T-helper 17 cell (primary cell): ENCODE measurements at places on chromosomes 13 and 19. TPM values are rescaled to one million over a fixed set of nuclear protein-coding genes. Genes with fewer than 3 reads are reported as not detected.

The PROZ gene
- not detected for total RNA-seq

DNA sequence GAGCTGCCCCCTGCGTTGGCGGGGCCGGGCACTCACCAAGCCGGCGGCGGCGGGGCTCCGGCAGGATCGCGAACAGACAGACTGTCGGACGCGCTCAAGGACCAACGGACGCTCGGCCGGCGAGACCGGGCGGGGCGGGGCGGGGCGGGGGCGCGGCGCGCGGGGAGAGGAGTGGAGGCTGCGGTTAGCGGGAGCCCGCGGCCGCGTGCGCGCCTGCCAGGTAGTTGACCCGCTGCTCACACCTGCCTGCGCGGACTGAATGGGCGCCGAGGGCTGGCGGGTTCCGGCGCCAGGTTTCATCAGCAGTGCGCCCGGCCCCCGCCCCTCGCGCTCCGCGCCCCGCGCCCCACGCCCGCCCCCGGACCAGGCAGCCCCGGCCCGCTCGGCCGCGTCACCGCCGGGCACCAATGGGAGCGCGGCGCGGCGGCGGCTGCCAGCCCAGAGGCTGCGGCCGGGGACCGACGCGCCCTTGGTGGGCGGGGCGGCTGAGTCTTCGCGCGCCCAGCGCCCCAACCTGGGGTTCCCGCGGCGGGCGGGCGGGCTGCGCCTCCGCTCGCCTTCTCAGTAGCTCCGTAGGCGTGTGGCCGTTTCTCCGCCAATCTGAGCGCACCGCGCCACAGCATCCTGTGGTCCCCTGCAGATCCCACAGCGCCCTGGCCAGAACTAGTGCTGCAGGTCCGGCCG lies at the start of gene SLC7A1:
SLC7A1 (minus strand) TSS at position 309 of the 684 bp plus-strand sequence. CDS start 59,500 bp downstream, outside the sequence.
- peak; percentile 87 for DNase-seq
- H3K36me3 ChIP-seq: peaks cover 1% of the 10 kb centered on the region
- H3K4me1 ChIP-seq: peaks cover 34% of the 10 kb centered on the region
- peaks cover 15% of the 10 kb centered on the region for H3K27me3 ChIP-seq
- peak within 1 kb of the TSS; percentile 92 for H3K4me3 ChIP-seq
- H3K27ac ChIP-seq: peak within 1 kb of the TSS; percentile 90

DNA sequence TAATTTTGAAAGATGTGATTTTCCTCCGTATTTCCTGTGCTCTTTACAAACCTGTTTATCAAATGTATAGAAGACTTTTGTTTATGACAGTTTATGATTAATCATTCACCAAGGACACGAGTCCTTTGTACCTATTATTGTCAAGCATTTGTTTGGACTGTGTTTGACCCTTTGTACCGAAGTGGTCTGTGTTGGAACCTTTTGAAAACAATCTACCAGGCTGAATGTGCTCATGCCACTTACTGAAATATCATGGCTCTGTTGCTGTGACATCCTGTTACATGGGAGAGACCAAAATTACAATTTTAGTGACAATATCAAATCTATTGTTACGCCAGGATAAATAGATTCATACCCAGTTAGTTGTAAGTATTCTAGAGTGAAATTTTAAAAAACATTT lies 193.6 kb downstream of the IRS2 start:
- peaks cover 2% of the 10 kb centered on the region for H3K36me3 ChIP-seq
- H3K4me1 ChIP-seq: no peaks in the 10 kb centered on the region
- peaks cover 48% of the 10 kb centered on the region for H3K27me3 ChIP-seq

The C19orf67 gene
- 0.31 TPM for total RNA-seq

GRCh38 chr13:24254146-24254841 lies 55.1 kb upstream of the C1QTNF9 start:
- H3K36me3 ChIP-seq: peaks cover 16% of the 10 kb centered on the region
- H3K27me3 ChIP-seq: no peaks in the 10 kb centered on the region
- peak overlapping the region; percentile 92 for H3K27ac ChIP-seq
- H3K4me1 ChIP-seq: peaks cover 63% of the 10 kb centered on the region
- peak; percentile 68 for DNase-seq

The ZNF256 gene
- 11.9 TPM for total RNA-seq

DNA sequence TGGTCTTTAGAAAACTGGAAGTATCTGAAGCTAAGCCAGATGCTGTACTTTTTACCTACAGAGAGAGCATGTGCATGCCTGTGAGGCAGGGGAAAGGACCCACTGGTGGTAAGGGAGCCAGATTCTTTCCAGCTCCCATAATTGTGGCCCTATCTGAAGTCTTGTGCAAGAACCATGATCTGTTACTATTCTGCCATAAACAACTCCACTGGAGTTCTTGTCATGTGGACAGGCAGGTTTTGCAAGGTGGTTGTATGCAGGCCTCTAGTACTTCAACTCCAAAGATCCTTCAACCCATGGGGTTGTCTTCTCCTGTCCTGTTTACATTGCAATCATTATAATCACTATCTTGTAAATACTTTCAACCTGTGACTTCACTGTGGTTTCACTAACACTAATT lies 14.1 kb downstream of the PROSER1 start:
- peaks cover 5% of the 10 kb centered on the region for H3K36me3 ChIP-seq
- H3K27ac ChIP-seq: peak overlapping the region; percentile 16
- no peak overlapping the region for H3K4me3 ChIP-seq

DNA sequence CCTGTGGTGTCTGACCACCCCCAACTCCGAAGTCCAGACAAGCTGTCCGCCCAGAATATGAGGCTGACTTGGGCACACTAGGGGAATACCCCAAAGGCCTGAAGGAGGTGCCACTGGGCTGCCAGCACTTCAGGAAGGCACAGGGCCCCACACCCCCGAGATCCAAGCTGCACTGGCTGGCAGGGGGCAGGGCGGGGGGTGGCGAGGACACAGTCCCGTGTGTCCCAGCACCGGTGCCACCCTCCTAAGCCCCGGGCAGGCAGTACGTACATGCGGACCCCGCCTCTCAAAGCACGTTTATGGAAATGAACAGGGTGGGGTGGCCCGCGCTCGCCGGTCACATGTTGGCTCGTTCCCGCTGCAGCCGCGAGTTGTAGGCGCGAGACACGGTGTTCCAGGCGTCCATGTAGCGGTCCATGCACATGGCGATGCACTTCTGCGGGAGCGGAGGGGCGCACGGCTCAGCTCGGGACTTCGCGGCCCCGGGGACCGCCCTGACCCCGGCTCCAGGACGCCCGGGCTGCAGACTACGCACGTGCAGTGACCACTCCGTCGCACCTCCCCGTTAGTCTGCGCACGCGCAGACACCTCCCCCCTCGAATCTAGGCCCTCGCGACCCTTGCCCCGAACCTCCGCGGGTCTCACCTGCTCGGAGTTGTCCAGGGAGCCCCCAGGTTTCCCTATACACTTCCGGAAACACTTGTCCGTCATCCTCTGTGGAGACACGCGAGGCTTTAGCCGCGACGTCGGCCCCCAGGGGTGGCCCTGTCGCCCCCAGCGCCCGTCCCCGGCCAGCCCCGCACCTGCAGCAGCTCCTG lies 566 bp downstream of the TIMM13 start:
- no peaks in the 10 kb centered on the region for H3K27me3 ChIP-seq
- no peak for DNase-seq
- H3K27ac ChIP-seq: peak overlapping the region; percentile 95
- peaks cover 8% of the 10 kb centered on the region for H3K4me1 ChIP-seq

- H3K27me3 ChIP-seq: peaks cover 68% of the 10 kb centered on the region
- DNase-seq: no peak
- no peak overlapping the region for H3K27ac ChIP-seq
- H3K4me3 ChIP-seq: peak overlapping the region; percentile 78
Observed at GRCh38 chr19:15194938-15195337, 5.9 kb downstream of the NOTCH3 start.

GRCh38 chr19:11446652-11447301 lies 11.3 kb downstream of the PRKCSH start:
- peaks cover 10% of the 10 kb centered on the region for H3K4me1 ChIP-seq
- H3K36me3 ChIP-seq: peaks cover 7% of the 10 kb centered on the region
- no peak overlapping the region for H3K27ac ChIP-seq
- no peak overlapping the region for H3K4me3 ChIP-seq
- peak; percentile 32 for DNase-seq

- H3K36me3 ChIP-seq: no peaks in the 10 kb centered on the region
- no peak for DNase-seq
- H3K4me3 ChIP-seq: no peak overlapping the region
- peaks cover 2% of the 10 kb centered on the region for H3K4me1 ChIP-seq
- no peaks in the 10 kb centered on the region for H3K27me3 ChIP-seq
Observed at GRCh38 chr13:41513600-41513999, 56.2 kb downstream of the RGCC start.

The LAIR2 gene
- 1.7 TPM for total RNA-seq

DNA sequence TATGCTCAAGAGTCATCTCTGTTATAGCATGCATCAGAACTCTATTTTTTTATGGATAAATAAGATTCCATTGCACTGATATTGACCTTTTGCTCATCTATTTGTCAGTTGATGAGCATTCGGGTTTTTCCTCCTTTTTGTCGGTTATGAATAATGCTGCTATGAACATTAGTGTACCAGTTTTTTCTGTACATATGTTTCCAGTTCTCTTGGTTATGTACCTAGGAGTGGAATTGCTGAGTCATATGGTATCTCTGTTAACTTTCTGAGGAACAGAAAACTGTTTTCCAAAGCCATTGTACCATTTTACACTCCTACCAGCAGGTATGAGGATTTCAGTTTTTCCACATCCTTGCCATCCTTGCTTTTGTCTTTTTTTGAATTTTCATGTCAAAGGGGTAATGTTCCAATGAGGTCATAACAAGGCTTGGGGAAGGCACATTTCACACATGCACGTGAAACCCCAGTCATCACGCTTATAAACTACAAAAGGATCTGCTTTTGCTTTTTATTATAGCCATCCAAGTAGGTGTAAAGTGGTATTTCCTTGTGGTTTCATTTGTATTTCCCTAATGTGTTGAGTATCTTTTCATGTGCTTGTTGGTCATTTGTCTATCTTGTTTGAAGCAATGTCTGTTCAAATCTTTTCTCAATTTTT lies 14.6 kb downstream of the KBTBD7 start:
- H3K36me3 ChIP-seq: no peaks in the 10 kb centered on the region
- H3K27me3 ChIP-seq: no peaks in the 10 kb centered on the region
- no peak overlapping the region for H3K27ac ChIP-seq
- no peak overlapping the region for H3K4me3 ChIP-seq
- DNase-seq: no peak
- H3K4me1 ChIP-seq: no peaks in the 10 kb centered on the region
